ENCODE measurements at places on chromosomes 12 and 14. TPM values are rescaled to one million over a fixed set of nuclear protein-coding genes. Genes with fewer than 3 reads are reported as not detected.

The LMNTD1 gene
- total RNA-seq, result not detected

The GPRC5A gene
- not detected for total RNA-seq

The MYH7 gene
- total RNA-seq, result not detected

The RAP1B gene
- 153 TPM for total RNA-seq

The WASHC4 gene
- 67.1 TPM for total RNA-seq

The B4GALNT1 gene
- 0.63 TPM for total RNA-seq

The MYF6 gene
- not detected for total RNA-seq

The SERPINA1 gene
- not detected for total RNA-seq

The VASH1 gene
- total RNA-seq, result not detected

The RIPK3 gene
- total RNA-seq, result 2.3 TPM

The KRT71 gene
- not detected for total RNA-seq

The B3GNT4 gene
- 0.07 TPM for total RNA-seq

The CD163 gene
- not detected for total RNA-seq

The SLC24A4 gene
- not detected for total RNA-seq

DNA sequence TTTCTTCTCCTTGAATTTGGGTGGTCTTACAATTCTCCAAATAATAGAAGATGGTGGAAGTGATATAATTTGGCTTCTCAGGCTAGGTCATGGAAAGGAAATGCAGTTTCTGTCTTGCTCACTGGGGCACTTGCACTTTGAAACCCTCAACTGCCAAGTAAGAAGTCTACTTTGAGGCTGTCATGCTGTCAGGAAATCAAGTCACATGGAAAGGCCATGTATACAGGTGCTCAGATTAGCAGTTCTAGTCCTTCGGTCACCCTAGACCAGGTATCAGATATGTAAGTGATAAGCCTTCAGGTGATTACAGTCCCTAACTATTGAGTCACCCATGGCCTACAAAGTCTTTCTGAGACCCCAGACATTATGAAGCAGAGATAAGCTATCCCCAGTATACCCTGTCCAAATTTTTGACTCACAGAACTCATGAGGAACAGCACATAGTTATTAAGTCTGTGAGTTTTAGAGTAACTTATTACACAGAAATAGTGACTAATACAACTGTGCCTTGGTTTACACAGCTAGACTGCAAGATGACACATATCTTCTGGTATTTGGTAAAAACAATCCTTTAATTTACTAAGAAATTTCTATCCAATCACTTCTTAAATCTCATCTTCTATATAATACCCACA, 26.3 kb upstream of the BBS10 start:
- no peak for DNase-seq
- H3K4me3 ChIP-seq, result no peak overlapping the region
- no peaks in the 10 kb centered on the region for H3K4me1 ChIP-seq
- no peak overlapping the region for H3K27ac ChIP-seq
- no peaks in the 10 kb centered on the region for H3K27me3 ChIP-seq
- H3K36me3 ChIP-seq, result peaks cover 82% of the 10 kb centered on the region

DNA sequence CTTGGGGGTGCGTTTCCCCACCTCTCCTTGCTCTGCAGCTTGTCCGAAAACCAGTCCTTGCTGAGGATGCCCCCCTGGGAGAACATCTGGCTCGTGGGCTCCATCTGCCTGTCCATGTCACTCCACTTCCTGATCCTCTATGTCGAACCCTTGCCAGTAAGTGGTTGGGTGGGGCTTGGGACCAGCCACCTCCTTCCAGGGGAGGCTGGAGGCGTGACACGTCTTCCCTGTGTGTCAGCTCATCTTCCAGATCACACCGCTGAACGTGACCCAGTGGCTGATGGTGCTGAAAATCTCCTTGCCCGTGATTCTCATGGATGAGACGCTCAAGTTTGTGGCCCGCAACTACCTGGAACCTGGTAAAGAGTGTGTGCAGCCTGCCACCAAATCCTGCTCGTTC, 57.5 kb downstream of the ANAPC7 start:
- no peak overlapping the region for H3K4me3 ChIP-seq
- H3K36me3 ChIP-seq, result peaks cover 85% of the 10 kb centered on the region
- H3K4me1 ChIP-seq, result peaks cover 11% of the 10 kb centered on the region

GRCh38 chr14:100644383-100644782, 57.2 kb upstream of the BEGAIN start:
- H3K4me3 ChIP-seq, result no peak overlapping the region
- DNase-seq, result no peak
- H3K27ac ChIP-seq, result no peak overlapping the region

GRCh38 chr14:24403294-24403998, 4.6 kb downstream of the NYNRIN start:
- H3K36me3 ChIP-seq, result no peaks in the 10 kb centered on the region
- no peak overlapping the region for H3K4me3 ChIP-seq
- DNase-seq, result no peak
- H3K27me3 ChIP-seq, result no peaks in the 10 kb centered on the region

GRCh38 chr12:126907900-126908764, 1358.8 kb upstream of the TMEM132C start:
- H3K4me3 ChIP-seq, result no peak overlapping the region
- H3K4me1 ChIP-seq, result no peaks in the 10 kb centered on the region
- H3K27ac ChIP-seq, result no peak overlapping the region
- DNase-seq, result no peak
- no peaks in the 10 kb centered on the region for H3K27me3 ChIP-seq
- no peaks in the 10 kb centered on the region for H3K36me3 ChIP-seq

- no peak overlapping the region for H3K27ac ChIP-seq
- H3K27me3 ChIP-seq, result no peaks in the 10 kb centered on the region
- H3K4me3 ChIP-seq, result no peak overlapping the region
- peak; percentile 89 for DNase-seq
- H3K36me3 ChIP-seq, result no peaks in the 10 kb centered on the region
Measured at GRCh38 chr12:22121224-22121623, 75.2 kb downstream of the CMAS start.

- H3K36me3 ChIP-seq, result no peaks in the 10 kb centered on the region
- no peak for DNase-seq
- H3K27ac ChIP-seq, result no peak overlapping the region
- no peaks in the 10 kb centered on the region for H3K27me3 ChIP-seq
- no peak overlapping the region for H3K4me3 ChIP-seq
Measured at GRCh38 chr14:68413509-68413908, 379.4 kb downstream of the ZFP36L1 start.

GRCh38 chr12:132858718-132859266, 28.6 kb downstream of the CHFR start:
- no peaks in the 10 kb centered on the region for H3K27me3 ChIP-seq
- H3K27ac ChIP-seq, result no peak overlapping the region

DNA sequence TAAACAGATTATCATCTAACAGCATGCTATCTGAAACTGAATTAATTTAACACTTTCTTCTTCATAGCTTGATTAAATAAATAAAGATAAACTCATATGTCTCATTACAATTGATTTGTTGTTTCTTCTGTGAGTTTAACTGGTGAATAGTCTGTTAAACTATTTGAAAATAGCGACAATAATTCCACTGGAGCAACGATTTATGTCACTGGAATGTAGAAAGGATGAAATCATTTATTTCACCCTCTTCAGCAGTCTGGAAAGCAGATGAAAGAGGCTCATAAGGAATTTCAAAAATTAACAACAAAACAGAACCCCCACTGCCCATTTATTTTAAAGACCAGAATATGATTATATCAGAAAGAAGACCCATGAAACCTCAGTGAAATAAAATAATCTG, 1165.1 kb upstream of the USP15 start:
- H3K27me3 ChIP-seq, result no peaks in the 10 kb centered on the region
- DNase-seq, result no peak
- H3K27ac ChIP-seq, result no peak overlapping the region
- H3K4me1 ChIP-seq, result no peaks in the 10 kb centered on the region

DNA sequence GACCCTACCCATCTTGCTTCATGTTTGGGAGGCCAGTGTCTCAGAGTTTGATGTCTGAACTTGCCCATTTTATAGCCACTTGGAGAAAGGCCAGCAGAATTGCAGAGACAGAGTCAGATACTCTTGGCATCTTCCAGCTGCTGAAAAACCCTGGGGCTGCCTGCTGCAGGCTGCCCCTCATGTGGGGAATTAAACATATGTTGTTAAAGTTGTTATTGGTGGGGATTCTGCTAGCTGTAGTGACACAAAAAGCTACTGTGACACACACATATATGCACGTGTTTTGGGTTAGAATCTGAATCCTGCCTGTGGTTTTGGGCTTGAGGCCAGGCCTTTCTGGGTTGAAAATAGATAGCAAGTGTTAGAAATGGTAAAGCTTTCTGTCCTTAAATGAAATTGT, 1288.4 kb downstream of the AACS start:
- no peak overlapping the region for H3K27ac ChIP-seq
- H3K4me1 ChIP-seq, result no peaks in the 10 kb centered on the region
- DNase-seq, result no peak
- H3K4me3 ChIP-seq, result no peak overlapping the region
- H3K36me3 ChIP-seq, result no peaks in the 10 kb centered on the region
- no peaks in the 10 kb centered on the region for H3K27me3 ChIP-seq

DNA sequence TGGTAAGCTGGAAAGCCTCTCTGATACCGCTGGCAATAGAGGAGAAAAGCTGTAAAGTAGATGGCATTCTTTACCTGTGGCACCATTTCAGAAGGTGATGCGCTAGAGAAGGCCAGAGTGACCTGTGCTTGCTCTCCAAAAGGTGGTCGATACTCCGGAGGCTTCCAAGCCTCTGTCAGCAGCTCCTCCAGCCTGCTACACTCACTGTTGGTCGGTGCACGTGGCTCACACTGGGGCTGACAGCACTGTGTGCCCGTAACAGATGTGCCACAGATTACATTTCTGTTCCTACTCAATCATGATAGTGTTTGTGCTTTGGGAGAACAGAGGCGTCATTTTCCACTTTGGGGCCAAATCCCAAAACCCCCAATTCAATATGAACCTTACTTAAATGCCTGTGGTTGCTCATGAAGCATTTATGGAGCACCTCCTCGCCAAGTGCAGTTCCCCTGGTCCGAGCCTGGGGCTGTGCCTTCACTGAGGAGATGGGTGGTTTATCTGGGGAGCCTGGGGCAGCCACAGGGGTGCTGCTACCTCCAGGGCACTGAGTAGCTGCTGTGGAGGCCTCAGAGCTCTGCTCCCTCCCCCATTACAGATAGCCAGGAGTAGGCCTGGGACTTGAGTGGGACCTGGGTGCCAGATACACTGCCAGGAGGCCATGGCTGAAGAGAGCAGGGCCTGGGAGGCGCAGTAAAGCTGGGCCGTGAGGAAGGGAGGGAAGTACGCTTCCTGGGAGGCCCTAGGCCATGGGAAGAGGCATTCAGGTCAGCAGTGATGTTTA, 26.8 kb downstream of the CCNK start:
- no peaks in the 10 kb centered on the region for H3K27me3 ChIP-seq
- H3K36me3 ChIP-seq, result peaks cover 46% of the 10 kb centered on the region
- H3K27ac ChIP-seq, result no peak overlapping the region
- no peak for DNase-seq
- H3K4me3 ChIP-seq, result no peak overlapping the region

DNA sequence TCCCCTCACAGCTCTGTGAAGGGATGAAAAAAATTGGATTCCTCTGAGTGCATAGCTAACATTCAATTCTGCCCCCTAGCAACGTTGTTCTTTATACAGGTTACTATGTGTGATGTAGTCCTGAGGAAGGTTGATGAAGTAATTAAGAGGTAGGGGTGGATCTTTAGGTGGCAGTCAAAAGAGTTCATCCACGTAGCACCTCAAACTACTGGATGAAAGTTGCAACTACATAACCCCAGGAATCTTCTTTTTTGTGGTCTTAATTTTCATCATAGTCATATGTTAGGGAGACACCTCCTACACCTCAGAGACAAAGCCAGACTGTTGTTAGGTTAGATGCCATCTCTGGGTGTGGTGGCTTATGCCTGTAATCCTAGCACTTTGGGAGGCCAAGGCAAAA, 10.2 kb upstream of the NFE2 start:
- DNase-seq, result no peak
- no peaks in the 10 kb centered on the region for H3K27me3 ChIP-seq
- no peaks in the 10 kb centered on the region for H3K36me3 ChIP-seq
- H3K27ac ChIP-seq, result no peak overlapping the region
- H3K4me3 ChIP-seq, result no peak overlapping the region
- H3K4me1 ChIP-seq, result no peaks in the 10 kb centered on the region

DNA sequence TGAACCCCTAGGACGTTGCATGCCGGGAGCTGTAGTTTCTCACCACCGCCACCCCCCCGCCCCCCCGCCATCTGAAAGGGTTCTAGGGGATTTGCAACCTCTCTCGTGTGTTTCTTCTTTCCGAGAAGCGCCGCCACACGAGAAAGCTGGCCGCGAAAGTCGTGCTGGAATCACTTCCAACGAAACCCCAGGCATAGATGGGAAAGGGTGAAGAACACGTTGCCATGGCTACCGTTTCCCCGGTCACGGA, 501 bp upstream of the HSP90B1 start:
- H3K4me3 ChIP-seq, result peak overlapping the region; percentile 74
- H3K36me3 ChIP-seq, result peaks cover 34% of the 10 kb centered on the region
- peak overlapping the region; percentile 70 for H3K27ac ChIP-seq
- peaks cover 61% of the 10 kb centered on the region for H3K4me1 ChIP-seq
- H3K27me3 ChIP-seq, result no peaks in the 10 kb centered on the region

DNA sequence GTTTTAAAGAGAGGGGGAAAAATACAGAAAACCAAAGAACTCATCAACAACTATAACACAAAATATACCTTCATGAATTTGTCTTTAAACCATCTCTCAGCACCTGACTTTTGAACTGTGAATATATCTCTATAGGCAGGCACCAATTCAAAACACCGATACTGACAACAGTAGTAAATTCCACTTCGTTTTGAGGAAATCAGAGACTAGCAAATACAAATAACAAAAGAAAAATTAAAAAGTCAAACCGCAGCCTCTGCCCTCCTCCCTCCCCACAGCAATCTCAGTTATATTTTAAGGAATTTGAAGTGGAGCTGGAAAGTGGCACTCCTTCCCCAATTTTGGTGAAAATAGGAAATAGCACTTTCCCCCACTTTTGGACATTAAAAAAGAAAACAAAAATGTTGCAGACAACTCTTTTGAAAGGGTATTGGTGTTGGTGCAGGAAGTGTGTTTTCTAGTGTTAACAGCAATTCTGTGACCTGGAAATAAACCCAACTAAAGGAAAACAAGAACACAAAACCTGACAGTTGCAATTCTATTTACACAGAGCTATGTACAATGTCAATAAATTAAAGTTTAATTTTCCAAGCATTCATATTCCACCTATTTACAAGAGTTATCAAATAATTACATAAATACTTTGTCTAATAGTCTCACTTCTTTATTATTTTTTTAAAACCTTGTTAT, 13.5 kb downstream of the TBX3 start:
- no peaks in the 10 kb centered on the region for H3K4me1 ChIP-seq
- H3K27ac ChIP-seq, result no peak overlapping the region
- H3K27me3 ChIP-seq, result no peaks in the 10 kb centered on the region
- no peak for DNase-seq
- no peak overlapping the region for H3K4me3 ChIP-seq
- no peaks in the 10 kb centered on the region for H3K36me3 ChIP-seq

- H3K27me3 ChIP-seq, result no peaks in the 10 kb centered on the region
- no peak overlapping the region for H3K4me3 ChIP-seq
- H3K36me3 ChIP-seq, result no peaks in the 10 kb centered on the region
- no peak for DNase-seq
Measured at GRCh38 chr12:45217846-45218245, 2.0 kb downstream of the ANO6 start.

Data from Karpas-422 (cell line).